ENCODE measurements at places on chromosomes 1 and 21.

DNA sequence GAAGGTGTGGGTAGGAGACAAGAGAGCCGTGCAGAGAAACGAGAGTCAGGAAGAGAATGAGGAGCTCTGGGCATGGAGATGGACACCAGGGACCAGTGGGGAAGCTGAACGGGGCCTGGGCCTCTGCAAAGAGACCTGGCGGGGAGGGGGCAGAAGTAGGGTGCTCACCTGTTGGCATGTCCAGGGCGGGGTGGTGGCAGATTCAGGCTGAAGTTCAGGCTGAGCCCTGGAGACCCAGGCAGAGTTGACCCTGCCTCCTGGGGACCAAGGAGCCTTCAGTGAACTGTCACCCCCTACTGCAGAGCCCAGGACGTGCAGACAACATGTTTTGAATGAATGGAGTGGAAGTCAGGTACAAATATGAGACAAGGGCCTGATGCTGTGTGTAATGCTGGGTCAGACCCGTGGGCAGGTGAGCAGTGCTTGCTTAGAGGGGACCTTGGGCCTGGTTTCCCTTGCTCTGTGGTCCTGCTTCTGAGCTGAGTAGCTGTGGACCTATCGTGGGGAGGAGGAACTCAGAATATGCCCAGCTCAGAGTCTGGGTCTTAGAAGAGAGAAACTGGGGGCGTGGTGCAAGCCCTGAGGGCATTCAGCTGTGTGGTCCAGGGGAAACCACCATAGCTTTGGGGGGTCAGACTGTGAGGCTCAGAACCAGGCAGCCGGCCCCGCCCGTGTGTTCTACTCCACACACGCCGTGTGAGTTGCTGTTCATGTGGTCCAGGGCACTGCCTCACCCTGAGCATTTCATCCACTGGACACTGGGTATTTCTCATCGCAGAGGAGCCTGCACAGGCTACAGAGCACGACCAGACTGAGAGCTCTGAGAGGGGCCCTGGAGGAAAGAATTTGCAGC lies 21.3 kb upstream of the UMODL1 start:
- no peak for DNase-seq

GRCh38 chr1:67735806-67736627 lies 51.0 kb downstream of the GADD45A start:
- peak; percentile 38 for DNase-seq

- DNase-seq, result no peak
Measured at GRCh38 chr1:229280921-229281320, 10.0 kb downstream of the RAB4A start.

- no peak for DNase-seq
Measured at GRCh38 chr1:111141245-111142220, 1.5 kb downstream of the CEPT1 start.

DNA sequence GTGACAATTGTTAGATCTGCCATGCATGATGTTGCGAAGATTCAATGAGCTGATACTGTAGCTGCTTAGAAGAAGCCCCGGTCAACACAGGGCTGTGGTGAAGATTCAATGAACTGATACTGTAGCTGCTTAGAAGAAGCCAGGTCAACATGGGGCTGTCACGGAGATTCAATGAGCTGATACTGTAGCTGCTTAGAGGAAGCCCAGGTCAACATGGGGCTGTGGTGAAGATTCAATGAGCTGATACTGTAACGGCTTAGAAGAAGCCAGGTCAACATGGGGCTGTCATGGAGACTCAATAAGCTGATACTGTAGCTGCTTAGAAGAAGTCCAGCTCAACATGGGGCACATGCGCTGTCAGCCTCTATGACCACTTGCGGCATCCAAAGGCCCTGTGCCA lies 18.8 kb upstream of the BACE2 start:
- DNase-seq, result no peak

DNA sequence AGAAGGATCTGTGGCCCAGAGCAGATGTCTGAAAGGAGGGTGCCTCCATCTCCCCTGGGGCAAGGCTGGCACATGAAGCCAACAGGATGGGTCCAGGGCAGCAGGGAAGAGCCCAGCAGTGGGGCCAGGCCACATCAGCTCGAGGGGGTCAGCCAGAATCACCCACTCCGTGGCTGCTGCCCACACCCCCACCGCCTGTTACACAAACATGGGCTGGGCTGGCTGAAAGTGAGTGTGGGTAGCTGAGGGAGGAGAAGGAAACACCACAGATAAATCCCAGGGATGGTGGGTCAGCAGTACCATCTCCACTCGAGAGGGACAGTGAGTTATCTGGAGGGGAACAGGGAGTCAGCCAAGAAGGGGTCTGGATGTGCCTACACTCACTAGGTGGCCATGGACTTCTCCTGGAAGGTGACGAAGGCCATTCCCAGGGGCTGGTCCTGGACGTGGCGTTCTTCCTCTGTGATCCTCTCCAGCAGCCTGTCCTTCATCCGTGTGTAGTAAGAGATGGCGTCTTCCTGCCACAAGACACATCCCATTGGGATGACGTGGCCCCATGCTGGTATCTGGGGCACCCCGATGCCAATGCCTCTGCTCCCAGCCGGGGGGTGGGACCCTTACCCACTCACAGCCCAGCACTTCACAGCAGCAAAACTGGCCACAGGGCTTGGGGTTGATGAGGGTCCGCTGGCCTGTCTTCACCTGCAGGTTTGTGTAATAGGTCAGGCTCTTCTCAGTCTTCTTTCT lies 20.2 kb downstream of the TMEM63A start:
- no peak for DNase-seq

- DNase-seq, result peak; percentile 64
Measured at GRCh38 chr1:8862528-8862927, 16.0 kb downstream of the ENO1 start.

- DNase-seq, result no peak
Measured at GRCh38 chr1:186283374-186283773, 91.7 kb downstream of the TPR start.

DNA sequence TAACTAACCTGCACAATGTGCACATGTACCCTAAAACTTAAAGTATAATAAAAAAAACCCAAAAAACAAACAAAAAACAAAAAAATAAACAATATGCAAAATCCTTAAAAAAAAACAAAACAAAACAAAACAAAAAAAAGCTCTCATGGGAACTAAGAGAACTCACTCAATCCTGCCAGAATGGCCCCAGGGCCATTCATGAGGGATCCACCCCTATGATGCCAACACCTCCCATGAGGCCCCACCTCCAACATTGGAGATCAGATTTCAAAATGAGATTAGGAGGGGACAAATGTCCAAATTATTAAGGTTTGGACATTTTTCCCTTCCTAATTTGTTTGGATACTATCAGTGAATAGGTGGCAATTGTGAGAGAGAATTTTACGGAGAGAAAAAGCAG lies 10.2 kb downstream of the CYP4B1 start:
- DNase-seq, result no peak

DNA sequence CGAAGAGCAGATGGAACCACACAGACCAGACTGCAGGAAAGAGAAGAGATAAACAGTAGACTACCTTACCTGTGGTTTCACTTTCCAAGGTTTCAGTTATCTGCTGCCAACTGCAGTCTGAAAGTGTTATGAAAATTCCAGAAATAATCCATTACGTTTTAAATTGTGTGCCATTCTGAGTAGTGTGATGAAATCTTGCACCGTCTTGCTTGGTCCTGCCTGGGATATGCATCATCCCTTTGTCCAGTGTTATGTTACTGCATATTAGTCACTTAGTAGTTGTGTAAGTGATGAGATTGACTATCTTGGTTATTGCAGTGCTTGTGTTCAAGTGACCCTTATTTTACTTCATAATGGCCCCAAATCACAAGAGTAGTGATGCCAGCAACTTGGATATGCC lies 33.9 kb downstream of the DNAJC6 start:
- DNase-seq, result no peak

DNA sequence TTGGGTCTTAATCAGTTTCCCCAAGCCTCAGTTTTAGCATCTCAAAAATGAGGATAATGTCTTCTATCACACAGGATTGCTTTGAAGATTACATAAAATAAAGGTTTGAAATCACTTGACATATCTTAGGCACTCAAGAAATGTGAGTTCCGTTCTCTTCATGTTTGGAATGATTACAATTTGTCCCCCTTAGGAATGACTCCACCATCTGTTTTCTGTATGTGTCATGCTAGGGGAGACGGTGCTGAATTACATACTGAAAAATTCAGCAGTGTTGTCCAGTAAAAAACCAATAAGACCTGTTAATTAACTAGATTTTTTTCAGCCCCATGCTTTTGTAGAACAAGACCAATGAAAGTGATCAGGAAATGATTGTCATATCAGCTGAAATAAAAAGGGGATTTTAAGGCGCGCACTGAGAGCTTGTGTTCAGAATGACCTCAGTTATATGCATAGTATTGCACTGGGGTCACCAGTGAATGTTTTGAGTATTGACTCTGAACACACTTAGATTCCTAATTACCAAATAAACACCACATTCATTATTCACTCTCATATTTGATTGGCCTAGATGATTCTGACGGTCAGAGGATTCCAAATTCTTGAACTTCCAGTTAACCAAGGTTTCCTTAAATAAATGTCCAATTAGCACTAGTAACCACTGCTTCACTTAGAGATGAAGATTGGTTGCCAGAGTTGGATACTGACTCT lies 114.5 kb upstream of the KCNK2 start:
- no peak for DNase-seq

- DNase-seq, result no peak
Measured at GRCh38 chr1:223245411-223245810, 102.4 kb upstream of the TLR5 start.

GRCh38 chr1:232589812-232590743 lies 39.9 kb downstream of the SIPA1L2 start:
- DNase-seq, result no peak

DNA sequence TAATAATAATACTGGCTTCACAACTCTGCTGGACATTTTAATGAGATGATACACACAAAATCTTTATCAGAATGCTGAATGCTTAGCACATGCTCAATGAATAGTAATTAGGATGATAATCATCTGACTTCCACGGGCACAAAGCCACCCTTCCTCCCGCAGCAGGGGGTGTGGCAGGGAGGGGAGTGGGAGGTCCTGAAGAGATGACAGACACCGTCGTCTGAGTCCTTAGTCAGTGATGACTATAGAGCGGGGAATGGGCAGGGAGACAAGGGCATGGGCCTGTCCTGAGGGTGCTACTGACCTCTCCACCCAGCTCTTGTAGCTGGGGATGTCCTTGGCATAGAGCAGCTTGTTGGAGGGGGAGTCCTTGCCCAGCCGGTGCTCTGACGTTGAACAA lies 117.6 kb upstream of the CD34 start:
- DNase-seq, result no peak

DNA sequence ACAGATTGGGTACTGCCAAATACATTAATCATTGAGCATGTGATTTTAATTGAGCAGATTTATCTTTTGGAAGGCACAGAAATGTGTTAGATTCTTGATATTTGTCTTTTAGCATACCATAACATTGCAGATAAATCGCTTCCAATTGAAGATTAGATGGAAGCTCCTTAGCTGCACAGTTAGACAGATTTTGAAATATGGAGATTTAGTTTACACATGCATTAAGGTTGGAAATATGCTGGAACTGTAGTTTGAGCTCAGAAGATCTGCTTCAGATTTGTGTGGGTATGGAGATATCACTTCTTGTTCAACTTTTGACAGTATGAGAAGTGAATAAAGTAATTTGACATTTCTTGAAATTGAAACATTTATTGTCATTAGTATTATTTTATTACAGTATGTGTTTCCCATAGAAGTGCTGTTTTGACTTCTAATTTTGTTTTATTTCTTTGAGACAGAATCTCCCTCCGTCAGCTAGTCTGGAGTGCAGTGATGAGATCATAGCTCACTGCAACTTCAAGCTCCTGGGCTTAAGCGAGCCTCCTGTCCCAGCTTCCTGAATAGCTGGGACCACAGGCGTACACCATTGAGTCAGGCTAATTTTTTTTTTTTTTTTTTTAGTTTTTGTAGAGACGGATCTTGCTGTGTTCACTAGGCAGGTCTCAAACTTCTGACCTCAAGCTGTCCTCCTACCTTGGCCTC lies 29.1 kb downstream of the THRAP3 start:
- DNase-seq, result no peak

DNA sequence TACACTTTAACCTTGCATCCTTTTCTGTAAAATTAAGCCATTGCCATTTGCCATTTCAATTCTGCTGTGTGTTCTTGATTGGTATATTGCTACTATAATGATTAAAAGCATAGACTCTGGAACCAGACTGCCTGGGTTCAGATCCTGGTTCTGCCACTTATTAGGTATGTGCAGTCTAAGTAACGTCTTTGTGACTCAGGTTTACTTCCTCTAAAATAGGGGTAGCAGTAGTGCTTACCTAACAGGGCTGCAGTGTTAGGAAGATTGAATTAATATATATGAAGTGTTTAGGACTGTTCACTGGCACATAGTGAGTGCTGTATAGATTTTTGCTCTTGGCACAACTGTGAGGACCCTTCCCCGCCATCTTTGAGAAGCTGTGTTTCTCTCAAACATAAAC lies 4.4 kb downstream of the CDC42 start:
- peak; percentile 23 for DNase-seq

DNA sequence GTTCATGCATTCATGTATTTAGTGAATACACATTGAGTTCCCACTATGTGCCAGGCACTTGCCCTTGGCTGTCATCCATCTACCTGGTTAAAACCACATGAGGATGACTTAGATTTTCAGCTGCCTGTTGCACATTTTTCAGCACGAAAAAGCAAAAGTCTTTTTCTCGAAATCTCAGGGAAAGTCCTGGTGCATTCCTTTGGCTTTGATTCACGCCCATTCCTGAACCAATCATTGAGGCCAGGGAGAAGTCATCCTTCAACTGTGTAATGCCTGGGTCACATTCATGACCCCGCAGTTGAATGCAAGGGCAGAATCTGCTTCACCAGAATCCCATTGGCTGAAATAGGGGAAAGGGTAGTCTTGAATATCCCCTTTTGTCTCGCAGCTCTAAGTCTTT lies 84.4 kb downstream of the RNF220 start:
- DNase-seq, result no peak

DNA sequence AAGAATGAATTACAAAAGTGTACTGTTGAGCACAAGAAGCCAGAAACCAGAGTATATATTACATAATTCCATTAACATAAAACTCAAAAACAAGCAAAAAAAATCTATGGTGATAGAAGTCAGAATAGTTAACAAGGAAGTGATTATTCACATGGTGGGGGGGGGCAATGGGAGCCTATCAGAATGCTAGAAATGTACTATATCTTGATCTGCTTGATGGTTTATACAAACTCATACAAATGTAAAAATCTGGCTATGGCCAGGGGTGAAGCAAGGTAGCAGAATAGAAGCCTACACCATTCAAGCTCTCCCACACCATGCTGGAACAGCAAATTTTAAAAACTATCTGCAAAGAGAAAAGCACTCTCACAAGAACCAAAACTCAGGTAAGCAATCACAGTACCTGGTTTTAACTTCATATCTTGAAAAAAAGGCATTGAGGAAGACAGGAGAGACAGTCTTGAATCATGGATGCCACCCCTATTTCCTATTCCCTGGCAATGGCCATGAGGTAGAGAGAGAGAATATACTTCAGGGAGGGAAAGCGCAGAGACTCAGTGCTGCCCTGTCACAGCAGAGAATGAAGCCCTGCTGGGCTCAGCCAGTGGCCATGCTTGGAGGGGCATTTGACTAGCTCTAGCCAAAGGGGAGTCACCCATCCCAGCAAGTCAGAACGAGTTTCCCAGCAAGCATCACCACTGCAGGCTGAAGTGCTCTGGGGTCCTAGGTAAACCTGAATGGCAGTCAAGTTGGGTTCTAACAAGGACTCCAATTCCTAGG lies 73.8 kb downstream of the CDC42BPA start:
- no peak for DNase-seq
